COR-L47 (cell line): ENCODE measurements at places on chromosomes 7 and 10.
A peak's percentile ranks its signal among the peaks of the same experiment; 100 is the strongest.

- DNase-seq, result no peak
Observed at GRCh38 chr7:101678658-101679057, 49.6 kb upstream of the MYL10 start.

DNA sequence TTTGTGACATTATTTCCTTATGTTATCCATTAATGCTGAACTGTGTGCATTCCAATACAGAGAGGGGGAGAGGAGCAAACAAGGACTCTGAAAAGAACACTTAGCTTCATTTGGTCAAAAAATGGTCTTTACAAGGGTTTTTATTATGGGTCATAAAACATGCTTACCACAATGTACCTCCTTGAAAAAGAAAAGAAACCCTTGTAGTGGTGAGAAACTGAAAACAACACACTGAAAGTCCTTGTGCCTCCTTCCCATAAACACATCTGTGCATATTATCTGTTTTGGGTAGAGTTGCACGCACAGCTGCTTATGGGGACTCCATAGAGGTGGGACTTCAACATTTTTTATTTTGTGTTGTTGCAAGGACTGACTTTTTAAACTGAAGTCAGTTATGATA lies 98.7 kb downstream of the CDK6 start:
- DNase-seq, result no peak

- DNase-seq, result no peak
Observed at GRCh38 chr10:63760708-63761047, 239.5 kb downstream of the REEP3 start.

GRCh38 chr10:2917926-2918325 lies 149.4 kb upstream of the PFKP start:
- DNase-seq, result peak; percentile 50

DNA sequence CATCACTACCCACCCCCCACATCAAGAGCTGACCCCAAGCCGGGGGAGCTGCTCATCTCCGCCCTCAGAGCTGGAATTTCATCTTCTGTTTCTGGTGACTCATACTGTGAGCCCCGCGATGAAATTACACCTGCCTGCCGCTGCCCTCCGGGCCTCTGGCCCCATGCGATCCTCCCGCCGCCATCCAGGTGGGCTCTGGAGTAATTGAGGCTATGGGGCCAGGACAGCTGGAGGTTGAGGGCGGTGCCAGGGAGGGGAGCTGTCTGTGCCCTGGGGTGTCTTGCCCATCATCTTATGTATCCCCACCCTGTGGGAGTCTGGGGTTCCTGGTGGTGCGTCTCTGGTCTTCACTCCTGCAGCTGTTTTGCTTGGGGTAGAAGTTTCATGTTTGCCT lies 9.0 kb downstream of the GTF2IRD1 start:
- peak; percentile 24 for DNase-seq

DNA sequence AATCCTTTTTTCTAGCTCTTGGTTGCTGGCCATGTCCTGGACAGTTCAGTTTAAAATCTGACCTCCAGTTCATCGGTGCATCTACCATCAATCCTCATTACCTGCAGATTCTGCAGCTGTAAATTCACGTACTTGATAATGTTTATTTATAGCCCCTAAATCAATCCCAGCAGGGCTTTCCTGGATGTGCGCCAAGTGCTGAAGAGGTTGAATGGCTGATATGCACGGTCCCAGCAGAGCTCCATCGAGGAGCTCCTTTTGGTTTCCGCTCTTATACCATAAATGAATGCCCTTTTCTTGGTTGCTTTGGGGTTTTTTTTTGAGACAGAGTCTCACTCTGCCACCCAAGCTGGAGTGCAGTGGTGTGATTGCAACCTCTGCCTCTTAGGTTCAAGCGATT lies 91.2 kb upstream of the CCZ1B start:
- DNase-seq, result peak; percentile 23

DNA sequence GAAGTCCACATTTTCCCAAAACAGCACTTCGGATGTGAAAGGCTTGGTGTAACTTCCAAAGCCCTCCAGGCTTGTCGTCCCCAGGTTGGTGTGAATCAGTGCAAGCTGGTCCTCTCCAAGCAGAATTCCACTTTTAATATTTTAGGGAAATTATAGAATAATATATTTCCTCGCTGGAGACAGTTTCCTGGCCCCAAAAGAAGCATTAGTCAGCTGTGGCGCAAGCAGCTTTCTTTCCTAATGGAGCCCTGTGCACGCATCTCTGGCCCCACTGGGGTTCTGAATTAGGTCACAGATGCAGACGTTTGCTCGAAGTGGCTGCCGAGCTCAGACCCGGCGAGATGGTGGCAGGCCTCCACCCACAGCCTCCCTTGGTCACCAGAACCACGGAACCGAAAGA lies 33.3 kb upstream of the MNX1 start:
- no peak for DNase-seq

- no peak for DNase-seq
Observed at GRCh38 chr10:98295401-98295811, 27.4 kb upstream of the LOXL4 start.

DNA sequence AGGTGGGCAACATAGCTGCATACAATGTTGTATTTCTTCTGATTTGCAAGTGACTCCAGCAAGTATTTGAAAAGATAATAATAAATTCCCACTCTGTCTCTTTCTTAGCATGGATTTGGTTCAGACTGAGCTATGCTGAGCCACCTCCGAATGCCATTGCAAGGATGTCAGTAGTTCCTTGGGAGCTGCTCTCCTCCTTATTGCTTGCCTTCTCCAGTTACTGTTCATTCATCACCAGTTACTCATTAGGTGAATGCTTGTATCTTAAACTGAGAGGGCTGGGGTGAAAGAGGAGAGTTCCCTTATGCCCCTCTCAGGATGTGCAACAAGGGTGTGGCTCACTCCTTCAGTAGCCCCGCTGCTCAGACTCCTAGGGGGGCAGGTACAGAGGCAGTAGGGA lies 78.4 kb upstream of the PRKAR2B start:
- DNase-seq, result no peak

GRCh38 chr10:75773231-75773780 lies 341.9 kb downstream of the LRMDA start:
- DNase-seq, result no peak

DNA sequence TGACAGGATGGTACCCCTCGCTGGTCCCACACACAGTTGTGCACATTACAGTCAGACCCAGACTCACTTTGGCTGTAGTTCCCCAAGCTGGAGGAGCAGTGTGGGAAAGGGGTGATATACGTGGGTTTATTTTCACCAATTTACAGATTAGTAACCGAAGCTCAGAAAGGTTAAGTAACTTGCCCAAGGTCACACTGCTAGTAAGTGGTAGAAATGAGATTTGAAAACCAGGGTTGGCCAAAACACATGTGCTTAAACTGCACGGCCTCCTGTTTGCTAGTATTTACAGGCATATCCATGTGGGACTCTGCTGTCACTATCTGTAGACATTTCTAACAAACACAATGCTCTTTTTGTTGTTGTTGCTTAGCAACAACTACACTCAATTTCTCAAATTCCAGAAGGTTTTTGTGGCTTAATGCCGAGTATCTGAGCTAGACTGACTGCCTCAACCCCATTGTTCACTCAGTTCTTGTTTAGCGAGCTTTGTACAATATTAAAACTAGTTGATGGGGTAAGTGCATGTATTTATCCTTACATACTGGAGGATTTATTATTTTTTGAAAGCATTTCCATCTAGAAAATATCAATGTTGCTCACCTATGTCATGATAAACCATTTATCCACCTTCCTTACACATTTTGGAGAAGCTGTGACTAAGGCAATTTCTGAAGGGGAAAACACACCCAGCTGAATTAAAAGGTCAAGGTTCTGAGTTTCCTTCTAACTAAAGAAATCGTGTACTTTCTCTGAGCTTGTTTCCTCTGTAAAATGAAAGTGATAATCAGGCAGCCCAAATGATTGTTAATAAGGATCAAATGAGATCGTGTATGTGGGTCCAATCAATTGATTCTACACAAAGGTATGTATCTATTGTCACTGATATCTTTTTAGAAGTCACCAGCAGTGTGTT lies 5.3 kb upstream of the TMEM139 start:
- DNase-seq, result no peak

- DNase-seq, result peak; percentile 65
Observed at GRCh38 chr7:82164813-82165212, 278.8 kb downstream of the CACNA2D1 start.

- DNase-seq, result no peak
Observed at GRCh38 chr7:18623389-18623788, 127.8 kb downstream of the HDAC9 start.

- no peak for DNase-seq
Observed at GRCh38 chr7:112272921-112273561, 66.5 kb downstream of the ZNF277 start.

GRCh38 chr10:87966459-87966858 lies 103.0 kb downstream of the PTEN start:
- no peak for DNase-seq

DNA sequence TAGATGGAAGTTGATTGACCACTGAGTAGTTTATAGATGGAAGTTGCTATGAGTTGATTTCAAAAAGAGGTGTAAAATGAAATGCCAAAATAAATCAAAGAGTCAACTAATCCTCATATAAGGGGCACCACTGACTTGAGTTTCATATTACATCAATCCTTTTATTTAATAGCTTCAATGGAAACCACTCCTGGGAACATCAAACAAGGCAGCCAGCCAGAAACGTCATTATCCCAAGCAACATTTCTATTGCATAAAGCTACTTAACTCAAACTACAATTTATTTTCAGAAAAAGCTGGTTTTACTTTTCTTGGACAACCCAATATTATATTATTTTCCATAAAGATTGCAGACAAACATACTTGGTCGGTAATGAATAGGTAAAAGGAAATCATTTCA lies 162.1 kb downstream of the TSPAN12 start:
- DNase-seq, result no peak

DNA sequence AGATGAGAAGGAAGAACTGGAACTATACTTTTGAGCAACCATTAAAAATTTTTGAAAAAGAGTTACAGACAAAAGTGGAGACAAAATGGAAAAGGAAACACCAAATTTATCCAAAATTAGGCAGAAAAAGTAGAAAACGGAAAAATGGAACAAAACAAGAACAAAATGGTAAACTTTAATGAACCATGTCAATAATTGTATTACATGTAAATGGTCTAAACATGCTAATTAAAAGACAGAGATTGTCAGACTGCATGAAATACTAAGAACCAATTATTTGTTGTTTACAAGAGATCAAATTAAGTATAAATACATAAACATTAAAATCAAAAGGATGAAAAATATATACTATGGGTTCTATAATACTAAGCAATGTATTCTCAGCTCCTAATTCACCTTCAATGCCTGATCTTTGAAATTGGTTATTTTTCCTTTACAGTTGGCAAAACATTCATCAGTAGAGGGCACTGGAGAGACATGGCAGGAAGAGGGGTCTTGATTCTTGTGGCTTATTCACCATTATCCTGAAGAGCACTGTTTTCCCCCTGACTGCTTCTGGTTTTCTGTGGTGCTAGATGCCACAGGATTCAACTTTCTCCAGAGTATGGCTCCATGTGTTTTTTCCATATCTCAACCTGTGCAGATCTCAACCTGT lies 124.9 kb downstream of the ELFN1 start:
- DNase-seq, result peak; percentile 10

- DNase-seq, result no peak
Observed at GRCh38 chr10:28302012-28302637, 739 bp downstream of the MPP7 start.

DNA sequence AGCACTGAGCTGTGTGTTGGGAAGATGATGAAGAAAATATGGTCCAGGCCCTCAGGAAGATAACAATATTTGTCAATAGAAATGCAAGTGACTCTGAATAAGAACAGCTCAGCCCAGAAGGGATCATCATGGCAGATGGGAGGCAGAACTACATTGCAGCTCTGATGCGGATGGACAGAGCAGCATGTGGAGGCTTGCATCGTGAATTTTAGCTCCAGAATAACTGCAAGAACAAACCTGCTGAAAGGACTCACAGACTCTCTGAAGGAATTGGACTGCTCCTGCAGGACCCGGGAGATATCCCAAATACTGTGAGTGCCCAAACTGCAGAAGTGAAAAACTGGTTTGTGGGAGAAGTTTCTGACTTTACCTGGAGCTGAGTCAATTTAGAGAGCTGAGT lies 80.6 kb upstream of the LAMB4 start:
- DNase-seq, result no peak

GRCh38 chr7:29161231-29161630 lies 14.9 kb upstream of the CPVL start:
- no peak for DNase-seq

DNA sequence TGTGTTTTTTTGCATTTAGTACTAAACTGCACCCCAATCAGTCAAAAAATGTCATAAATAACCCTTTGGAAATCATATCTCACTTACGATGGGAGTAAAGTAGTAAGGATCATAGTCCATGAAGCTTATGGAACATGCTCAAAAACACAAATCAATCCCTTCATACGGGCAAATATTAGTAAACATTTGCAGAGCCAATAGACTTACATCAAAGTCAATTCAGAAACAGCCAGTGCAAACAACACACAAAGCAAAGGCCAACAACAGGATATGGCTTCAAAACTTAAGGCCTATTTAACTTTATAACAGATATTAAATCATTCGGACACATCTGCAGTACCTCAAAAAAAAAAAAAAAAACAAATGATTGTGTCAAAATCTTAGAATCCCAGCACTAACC lies 32.1 kb downstream of the SGCE start:
- DNase-seq, result no peak

DNA sequence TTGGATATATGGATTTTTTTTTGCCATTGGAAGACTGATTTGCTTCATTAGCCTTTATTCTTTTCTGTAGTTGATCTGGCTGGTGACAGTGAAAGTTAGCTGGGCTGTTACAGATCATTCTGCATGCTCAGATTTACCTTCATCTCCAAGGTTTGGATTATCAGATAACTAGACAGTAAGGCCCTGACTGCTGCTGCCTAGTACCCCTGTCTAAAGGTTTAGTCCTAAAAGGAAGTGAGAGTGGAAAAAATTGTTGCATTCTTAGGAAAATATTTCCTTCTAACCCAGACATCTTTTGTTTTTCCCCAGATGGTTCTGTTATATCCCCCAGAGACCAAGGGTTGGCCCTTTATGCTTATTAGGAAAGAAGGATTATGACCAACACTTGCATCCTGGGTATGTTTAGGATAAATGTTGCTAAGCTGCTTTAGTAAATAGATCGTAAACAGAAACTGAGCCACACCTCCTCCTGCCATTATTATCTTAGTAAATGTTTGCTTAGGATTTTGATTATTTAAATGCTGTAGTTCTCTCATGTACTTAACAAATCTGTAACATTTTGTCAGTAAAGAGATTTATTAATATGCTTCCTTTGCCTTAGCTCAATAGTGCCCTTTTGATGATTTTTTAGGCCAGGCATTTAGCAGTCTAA lies 44.4 kb downstream of the MCU start:
- no peak for DNase-seq

DNA sequence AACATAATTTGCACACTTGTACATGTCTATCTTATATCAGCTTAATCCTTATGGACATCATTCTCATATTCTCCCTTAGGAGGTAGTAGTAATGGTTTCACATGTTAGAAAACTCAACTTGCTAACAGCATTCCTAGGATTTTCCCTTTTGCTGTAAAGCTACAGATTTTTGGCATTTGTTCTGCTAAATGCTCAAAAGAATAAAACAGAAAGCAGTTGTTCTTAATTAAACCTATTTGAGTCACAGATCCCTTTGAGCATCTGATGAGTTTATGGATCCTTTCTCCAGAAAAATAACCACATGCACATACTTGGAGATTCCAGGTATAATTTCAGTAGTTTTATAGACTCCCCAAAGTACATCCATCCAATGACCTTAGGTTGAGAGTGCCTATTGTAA lies 122.9 kb upstream of the BET1 start:
- DNase-seq, result no peak
